ENCODE measurements at places on chromosomes 11 and 22.

- no peak for DNase-seq
Observed at GRCh38 chr11:108912581-108912980, 247.7 kb downstream of the DDX10 start.

DNA sequence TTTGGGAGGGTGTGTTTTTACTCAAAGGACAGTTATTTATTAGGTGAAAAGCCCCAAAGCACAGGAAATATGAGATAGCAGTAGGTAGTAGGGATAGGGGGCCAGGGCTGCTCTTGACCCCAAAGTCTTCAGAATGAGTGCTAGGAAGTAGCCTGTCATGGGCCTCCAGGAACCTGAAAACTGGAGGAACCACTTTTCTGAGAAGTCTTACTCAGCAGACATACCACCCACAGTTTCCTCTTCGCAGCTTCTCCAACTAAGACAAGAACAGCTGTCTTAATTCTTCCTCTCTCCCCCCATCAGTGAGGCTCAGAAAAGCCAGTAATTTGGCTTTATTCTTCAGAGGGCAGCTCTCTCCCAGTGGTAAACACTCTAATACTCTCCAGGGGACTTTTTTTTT lies 84.0 kb upstream of the CTSC start:
- DNase-seq = no peak

DNA sequence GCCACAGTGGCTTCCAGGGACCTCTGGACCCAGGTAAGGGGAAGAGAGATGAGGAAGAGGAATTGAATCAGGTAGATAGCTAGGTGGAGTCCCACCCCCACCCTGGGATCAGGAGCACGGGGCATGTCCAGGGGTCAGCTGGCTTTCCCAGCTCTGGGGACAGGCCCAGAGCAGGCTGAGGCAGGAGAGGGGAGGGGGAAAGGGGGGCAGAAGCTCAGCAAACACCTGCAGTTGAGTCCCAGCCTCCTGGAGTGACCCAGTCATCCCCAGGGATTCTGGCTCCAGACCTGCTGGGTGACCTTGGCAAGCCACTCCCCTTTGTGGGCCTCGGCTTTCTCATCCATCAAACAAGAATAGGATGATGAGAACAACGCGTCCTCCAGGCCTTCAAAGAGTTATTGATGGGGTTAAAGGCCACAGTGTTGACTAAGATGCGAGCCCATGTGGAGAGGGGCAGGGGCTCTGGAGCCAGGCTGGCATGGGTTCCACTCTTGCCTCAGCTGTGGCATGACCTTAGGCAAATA lies 16.0 kb downstream of the STARD10 start:
- DNase-seq = no peak

GRCh38 chr11:8925711-8926110 lies 7.0 kb downstream of the C11orf16 start:
- DNase-seq = no peak

- DNase-seq = no peak
Observed at GRCh38 chr22:50304528-50305392, 2.7 kb downstream of the PLXNB2 start.

DNA sequence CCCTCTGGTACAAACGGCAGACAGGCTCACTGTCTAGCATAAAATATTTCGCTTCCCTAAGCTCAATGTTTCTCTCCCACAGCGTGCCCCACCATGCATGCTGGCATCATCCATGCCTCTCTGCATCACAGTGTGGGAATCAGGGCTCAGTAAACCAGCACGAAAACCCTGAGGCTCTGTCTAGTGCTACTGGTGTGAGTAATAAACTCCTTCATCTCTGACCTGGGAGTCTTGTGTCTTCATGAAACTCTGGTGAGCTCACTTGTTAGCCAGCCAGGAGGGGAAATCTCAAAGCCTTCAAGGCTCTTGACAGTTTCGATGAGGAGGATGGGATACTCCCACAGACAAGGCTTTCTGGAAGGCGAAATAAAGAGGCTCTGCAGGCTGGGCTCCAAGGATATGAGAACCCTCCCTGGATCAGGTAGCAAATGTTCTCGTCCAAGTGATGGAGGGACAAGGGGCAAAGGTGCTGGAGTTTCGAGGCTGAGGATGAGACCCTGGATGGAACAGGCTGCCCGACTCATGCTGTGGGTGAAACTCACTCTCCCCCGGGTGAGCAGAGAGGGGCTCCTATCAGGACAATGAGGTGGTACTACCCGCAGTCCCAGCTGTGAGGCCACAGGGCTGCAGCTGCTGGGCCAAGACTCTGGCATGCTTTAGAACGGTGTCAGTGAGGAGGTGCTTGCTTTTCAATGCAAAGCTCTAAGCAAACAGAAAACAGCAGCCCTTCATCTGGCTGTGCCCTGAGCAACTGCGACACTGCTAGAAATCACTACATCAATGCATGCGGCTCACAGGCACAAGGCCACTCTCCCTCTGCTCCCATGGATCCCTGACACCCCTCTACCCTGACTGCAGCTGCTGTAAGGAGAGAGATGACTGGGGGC lies 69.3 kb downstream of the SHANK2 start:
- DNase-seq = no peak

DNA sequence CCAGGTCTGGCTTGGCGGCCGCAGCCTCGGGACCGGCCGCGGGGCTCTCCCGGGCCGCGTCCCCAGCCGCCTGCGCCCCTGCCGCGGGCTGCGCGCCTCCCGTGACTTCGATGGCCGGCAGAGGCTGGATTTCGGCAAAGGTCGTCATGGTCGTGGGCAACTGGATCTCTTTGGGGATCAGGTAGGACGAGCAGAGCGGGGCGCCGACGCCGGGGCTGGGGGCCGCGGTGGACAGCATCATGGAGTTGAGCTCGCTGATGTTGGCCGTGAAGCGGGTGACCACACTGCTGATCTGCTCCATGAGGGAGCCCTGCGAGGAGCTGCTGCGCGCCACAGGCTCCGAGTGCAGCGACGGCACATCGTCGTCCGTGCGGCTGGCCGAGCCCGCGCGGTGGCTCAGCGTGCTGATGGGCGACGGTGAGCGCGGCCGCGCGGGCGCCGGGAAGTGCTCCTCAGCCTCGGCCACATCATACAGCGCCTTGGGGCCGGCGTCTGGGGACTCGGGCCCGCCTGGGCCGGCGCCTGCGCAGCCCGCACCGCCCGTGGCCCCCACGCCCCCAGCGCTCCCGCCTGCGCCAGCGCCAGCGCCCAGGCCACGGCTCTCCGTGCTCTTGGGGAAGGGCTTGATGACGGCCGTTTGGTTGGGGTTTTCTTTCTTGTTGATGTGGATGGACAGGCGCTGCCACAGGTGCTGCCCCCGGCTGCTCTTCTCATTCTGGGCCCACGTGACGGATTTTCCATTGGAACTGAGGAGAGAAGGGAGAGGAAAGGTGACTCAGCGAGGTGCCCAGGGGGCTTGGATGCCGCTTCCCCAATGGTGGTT lies 171.4 kb upstream of the CTSC start:
- no peak for DNase-seq

DNA sequence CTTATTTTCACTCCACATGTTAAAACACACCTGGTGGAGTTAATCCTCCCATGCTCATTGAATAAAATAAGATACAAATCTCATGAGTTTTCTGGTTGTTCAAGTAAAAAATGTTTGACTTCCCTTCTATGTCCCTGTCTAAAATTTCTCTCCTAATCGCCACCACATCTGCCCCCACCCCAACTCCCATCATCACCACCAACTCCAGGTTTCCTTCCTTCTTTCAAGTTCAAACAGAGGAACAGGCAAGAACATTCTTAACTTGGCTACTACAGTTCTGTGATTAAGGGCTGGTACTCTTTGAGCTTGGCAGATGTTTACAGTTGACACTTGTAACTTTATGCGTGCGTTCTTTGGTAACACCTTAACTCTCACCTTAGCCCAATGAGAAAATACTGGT lies 9.1 kb upstream of the PSMA1 start:
- DNase-seq = no peak

GRCh38 chr11:85822814-85823213 lies 11.9 kb upstream of the SYTL2 start:
- no peak for DNase-seq

GRCh38 chr22:32736746-32737145 lies 64.8 kb upstream of the TIMP3 start:
- no peak for DNase-seq

DNA sequence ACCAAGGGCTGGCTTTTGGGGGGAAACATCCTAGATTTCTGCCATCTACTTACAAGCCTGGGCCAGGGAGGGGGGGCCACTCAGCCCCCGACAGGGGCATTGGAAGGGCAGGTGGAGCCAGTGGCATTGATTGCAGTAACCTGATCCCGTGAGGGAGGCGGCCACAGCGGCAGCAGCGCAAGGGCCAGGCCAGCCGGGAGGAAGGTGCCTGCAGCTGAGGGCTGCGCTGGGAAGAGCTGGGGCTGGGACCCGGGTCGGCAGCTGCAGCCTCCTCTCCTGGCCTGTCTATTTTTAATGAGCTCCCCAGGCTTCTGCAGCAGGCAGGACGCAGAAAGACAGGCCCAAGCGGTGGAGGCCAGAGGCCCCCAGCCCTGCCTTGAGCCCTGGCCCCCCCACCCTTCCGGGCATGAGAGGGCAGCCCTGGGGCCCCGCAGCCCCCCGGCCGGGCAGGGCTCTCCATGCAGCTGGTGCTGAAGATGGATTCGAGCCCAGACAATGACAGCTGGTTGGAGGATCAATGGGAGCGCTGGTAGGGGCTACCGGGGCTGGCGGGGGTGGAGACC lies 10.6 kb downstream of the FREY1 start:
- peak; percentile 13 for DNase-seq

DNA sequence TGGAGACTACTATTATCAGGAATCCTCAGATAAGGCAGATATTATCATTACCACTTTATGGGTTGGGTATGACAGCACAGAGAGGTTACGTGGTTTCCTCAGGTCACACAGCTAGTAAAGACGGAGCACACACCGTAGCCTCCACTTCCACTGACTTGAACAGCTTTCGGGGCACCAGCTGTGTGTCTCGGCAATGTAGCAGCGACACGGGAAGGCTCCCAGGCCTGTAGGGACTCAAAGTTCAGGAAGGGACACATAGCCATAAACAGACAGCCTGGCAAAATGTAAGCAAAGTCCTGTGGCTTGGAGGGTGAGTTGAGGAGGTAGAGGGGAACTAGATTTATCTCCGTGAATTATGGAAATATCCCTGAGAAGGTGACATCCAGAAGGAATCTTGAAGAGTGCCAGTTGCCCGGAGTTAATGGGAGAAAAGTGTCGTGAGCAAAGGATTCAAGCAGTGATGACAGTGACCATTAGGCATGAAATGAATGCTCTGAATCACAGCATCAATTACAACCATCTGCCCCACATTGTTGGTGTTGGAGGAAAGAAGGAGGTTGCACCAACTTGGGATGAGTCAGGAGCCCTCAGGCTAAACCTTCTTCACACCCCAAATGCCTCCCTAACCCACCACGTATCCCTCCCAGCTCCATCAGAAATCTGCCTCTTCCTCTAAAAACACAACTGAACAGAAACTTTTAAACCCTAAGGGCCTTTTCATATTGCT lies 106.7 kb upstream of the ASPHD2 start:
- no peak for DNase-seq

- DNase-seq = no peak
Observed at GRCh38 chr22:28139961-28140360, 220.9 kb upstream of the PITPNB start.

DNA sequence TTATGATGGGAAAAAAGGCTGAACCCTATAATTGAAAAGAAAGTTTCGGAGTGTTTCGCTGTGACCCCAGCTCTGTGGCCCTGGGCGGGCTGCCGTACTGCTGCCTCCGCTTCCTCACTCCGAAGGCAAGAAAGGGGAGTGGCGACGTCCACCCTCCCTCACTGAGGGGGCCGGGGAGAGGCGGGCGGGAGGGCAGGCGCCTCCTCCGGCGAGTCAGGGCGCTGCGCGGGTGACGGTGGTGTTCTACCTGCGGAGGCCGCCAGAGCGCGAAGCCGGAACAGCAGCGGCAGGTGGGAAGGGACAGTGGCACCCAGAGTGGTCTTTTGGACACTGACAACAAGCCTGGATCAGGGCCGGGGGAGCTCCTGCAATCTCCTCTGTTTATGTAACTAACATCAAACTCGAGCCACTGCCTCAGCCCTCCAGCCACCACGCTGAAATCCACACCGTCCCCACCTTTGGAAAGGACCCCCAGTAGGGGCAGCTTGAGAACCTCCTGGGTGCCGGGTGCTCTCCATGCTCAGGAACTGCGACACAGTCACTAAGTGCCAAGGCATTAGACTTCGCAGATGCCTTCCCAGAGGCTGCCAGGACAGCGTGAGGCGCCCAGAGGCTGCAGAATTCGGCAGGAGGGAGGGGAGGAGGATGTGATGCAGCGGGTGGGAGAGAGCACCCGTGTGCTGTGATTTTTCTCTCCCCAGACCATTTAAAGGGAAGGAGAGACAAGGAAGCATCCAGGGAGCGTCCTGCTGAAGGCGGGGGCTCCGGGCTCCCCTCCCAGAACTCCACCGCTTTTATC lies 25.5 kb downstream of the BID start:
- DNase-seq = no peak

DNA sequence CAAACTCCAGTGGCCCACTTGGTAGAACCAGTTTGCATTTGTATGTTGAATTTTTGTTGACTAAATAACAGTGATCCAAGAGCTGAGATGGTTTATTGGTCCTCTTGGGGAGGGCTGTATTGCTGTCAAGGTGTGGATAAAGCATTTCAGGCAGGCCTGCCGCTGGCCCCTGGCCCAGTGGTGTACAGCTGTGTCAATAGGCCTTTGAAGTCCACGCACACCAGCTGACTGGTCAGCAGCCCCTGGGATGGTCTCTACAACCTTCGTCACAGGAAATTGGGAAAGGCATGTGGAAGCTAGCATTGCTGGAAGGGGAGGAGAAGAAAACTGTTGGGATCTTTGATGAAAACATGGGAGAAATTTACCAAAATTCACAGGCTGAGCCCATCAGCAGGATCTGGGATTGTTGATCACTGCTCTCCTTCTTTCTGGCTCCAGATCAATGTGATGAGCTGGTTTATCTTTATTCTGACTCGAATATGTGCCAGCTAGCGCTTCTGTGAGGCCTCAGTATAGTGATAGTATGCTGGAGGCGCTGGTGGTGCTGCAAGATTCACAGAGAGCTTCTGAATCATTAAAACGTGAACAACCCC lies 12.5 kb upstream of the E2F8 start:
- no peak for DNase-seq

DNA sequence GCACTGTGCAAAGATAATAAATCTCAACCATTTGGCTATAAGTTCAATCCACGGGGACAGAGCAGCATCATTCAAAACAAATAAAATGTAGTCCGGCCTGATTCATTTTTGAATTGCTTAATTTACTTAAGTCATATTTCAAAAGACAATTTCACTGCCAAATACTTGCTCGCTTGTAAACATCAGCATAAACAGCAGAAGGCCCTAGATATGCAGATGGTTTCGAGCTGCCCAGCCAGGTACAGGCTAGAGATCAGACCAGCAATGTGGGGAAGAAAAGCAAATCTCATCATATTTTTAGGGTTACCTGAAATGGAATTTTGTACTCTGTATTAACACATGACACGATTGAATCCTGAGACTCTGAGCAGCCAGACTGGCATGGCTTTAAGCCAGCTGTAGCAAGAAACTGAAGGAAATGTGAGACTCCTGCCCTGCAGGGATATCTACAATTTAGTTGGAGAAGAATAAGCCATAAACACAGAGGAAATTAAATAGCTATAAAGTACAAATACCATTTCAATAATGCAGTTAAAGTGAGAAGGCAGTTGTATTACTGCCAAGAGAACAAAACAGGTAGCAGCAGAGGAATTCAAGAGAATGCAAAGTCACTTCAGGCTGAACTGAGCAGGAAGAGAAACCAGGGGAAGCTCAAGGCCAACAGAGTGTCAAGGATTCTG lies 440.3 kb downstream of the ETS1 start:
- DNase-seq = no peak
